ENCODE measurements at places on chromosomes 7 and 10.
A peak's percentile ranks its signal among the peaks of the same experiment; 100 is the strongest.

GRCh38 chr10:1431229-1431628 lies 306.1 kb downstream of the ADARB2 start:
- no peaks in the 10 kb centered on the region for H3K4me1 ChIP-seq
- H3K4me3 ChIP-seq = no peak overlapping the region
- H3K36me3 ChIP-seq = no peaks in the 10 kb centered on the region
- no peaks in the 10 kb centered on the region for H3K27me3 ChIP-seq
- H3K27ac ChIP-seq = no peak overlapping the region

- no peak overlapping the region for H3K4me3 ChIP-seq
- no peaks in the 10 kb centered on the region for H3K27me3 ChIP-seq
- H3K4me1 ChIP-seq = peaks cover 5% of the 10 kb centered on the region
- H3K27ac ChIP-seq = no peak overlapping the region
Measured at GRCh38 chr10:30755441-30755953, 125.9 kb upstream of the LYZL2 start.

DNA sequence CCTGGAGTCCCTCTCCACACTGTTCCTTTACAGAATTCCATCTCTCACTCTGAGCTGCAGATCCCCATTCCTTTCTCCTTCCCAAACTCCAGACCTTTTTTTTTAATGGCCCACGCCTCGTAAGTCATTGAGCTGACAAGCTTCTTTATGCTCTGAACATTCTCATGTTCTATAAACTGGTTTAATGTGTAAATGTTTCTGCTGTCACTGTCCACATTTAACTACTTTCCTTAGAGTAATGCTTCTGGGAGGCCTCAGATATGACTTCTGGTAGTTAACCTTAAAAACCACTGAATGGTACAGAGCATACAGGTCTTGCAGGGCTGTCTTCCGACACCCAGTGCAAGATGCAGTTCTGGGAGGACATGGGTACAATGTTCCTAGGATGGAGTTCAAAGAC lies 71.1 kb upstream of the CAMK2B start:
- H3K36me3 ChIP-seq = peaks cover 39% of the 10 kb centered on the region
- H3K27ac ChIP-seq = no peak overlapping the region
- no peak for DNase-seq
- no peak overlapping the region for H3K4me3 ChIP-seq

DNA sequence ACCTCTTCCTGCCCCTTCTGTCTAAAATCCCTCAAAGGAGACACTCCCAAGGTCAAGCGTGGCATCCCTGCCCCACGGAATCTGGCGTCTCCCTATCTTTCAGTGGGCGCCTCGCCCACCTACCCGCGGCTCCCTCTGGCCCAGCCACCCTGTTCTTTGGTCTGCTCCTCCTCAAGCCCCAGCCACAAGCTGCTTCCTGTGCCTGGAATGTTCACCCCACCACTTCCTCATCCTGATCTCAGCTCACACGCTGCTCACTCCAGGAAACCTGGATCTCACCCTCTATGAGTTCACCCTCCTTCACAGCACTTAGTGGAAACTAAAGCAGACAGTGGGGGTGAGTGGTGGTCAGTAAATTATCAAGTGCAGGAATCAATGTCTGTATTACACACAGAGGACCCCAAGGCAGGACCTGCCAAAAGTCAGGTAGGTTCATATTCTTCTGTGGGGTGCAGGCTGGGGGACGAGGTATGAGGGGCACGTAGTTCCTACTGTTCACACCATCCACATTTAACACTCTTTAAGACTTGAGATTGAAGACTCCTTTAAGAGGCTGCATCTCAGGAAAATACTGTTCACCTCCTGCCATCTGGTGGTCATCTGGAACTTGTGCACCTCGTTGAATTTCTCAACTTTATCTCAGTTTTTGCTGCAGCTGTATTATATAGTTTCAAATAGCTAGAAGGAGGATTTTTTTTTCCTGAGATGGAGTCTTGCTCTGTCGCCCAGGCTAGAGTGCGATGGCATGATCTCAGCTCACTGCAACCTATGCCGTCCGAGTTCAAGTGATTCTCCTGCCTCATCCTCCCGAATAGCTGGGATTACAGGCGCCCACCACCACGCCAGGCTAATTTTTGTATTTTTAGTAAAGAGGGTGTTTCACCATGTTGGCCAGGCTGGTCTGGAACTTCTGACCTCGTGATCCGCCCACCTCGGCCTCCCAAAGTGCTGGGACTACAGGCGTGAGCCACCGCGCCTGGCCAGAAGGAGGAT lies 166.6 kb downstream of the ARHGAP21 start:
- H3K27ac ChIP-seq = no peak overlapping the region
- DNase-seq = no peak
- no peaks in the 10 kb centered on the region for H3K27me3 ChIP-seq
- H3K36me3 ChIP-seq = no peaks in the 10 kb centered on the region
- peaks cover 4% of the 10 kb centered on the region for H3K4me1 ChIP-seq
- no peak overlapping the region for H3K4me3 ChIP-seq

- no peak overlapping the region for H3K27ac ChIP-seq
- no peaks in the 10 kb centered on the region for H3K4me1 ChIP-seq
- peaks cover 63% of the 10 kb centered on the region for H3K36me3 ChIP-seq
- DNase-seq = no peak
- H3K4me3 ChIP-seq = no peak overlapping the region
Measured at GRCh38 chr7:65962033-65962432, 20.0 kb downstream of the GUSB start.

- H3K4me3 ChIP-seq = no peak overlapping the region
- H3K4me1 ChIP-seq = peaks cover 14% of the 10 kb centered on the region
- DNase-seq = peak; percentile 79
- H3K36me3 ChIP-seq = no peaks in the 10 kb centered on the region
- no peak overlapping the region for H3K27ac ChIP-seq
Measured at GRCh38 chr7:138784692-138785091, 13.1 kb upstream of the TMEM213 start.

DNA sequence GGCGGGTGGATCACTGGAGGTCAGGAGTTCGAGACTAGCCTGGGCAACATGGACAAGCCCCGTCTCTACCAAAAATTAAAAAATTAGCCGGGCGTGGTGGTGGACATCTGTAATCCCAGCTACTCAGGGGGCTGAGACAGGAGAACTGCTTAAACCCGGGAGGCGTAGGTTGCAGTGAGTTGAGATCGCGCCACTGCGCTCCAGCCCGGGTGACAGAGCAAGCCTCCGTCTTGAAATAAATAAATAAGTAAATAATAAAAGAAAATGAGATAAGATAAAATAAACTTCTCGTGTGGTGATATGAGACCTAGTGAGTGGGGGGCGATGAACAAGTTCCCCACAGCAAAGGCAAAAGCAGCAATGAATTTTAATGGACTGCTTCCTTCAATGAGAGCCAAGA lies 33.6 kb upstream of the LMTK2 start:
- H3K36me3 ChIP-seq = no peaks in the 10 kb centered on the region
- H3K4me1 ChIP-seq = no peaks in the 10 kb centered on the region
- no peak overlapping the region for H3K4me3 ChIP-seq
- DNase-seq = no peak
- H3K27me3 ChIP-seq = no peaks in the 10 kb centered on the region

- no peak for DNase-seq
- H3K4me3 ChIP-seq = no peak overlapping the region
- no peaks in the 10 kb centered on the region for H3K36me3 ChIP-seq
- H3K27me3 ChIP-seq = no peaks in the 10 kb centered on the region
- H3K27ac ChIP-seq = no peak overlapping the region
Measured at GRCh38 chr7:91358303-91358702, 94.1 kb downstream of the FZD1 start.

DNA sequence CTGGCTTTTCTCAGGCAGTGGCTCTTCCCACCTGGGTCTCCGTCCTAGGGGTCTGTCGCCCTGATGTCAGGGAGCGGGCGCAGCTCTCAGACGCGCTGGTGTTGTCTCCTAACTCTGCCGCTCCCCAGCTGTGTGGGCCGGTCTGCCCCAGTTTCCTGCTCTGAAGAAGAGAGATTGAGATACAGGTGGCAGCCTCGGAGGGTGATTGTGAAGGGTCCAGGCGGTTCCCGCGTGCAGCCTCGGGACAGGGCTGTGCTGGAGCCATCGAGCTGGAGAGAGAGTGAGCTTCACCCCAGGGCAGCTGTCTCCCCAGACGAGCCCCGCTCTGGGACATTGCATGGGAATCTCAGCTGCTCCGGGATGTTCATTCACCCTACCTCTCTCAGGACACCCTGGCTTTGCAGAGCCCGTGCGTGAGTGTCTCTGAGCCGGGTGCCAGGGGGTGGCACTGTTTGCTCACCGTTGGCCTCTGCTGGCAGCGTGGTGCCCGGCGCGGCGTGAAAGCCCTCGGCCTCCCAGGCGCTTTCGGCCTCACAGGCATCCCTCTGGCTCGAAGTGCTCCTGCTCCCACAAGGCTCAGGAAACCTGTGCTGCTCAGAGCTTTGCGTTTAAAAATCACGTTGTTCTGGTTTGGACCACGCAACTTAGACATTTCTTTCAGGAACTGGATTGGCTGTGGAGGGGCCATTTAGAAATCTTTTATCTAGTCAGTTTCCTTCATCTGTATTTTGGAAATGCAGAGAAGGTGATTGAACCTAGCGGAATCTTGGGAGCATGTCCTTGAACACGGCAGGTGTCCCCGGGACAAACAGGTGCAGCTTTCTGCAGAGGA lies 33.8 kb upstream of the ZFAND2A start:
- H3K4me1 ChIP-seq = no peaks in the 10 kb centered on the region
- H3K27ac ChIP-seq = no peak overlapping the region
- H3K27me3 ChIP-seq = no peaks in the 10 kb centered on the region
- DNase-seq = peak; percentile 83
- H3K4me3 ChIP-seq = no peak overlapping the region
- no peaks in the 10 kb centered on the region for H3K36me3 ChIP-seq

- no peak overlapping the region for H3K27ac ChIP-seq
- no peak for DNase-seq
- H3K4me3 ChIP-seq = no peak overlapping the region
- H3K36me3 ChIP-seq = peaks cover 2% of the 10 kb centered on the region
Measured at GRCh38 chr7:27750316-27750715, 10.4 kb downstream of the TAX1BP1 start.

DNA sequence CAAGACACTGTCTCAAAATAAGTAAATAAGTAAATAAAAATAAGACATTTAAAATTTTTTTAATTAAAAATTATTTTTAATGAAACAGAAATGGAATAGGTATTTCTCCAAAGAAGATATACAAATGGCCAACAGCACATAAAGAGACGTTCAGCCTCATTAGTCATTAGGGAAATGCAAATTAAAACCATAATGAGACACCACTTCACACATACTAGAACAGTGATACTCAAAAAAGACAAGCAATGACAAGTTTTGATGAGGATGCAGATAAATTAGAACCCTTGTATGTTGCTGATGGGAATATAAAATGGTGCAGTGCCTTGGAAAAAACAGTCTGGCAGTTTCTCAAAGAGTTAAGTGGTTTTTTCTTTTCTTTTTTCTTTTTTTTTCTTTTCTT lies 26.5 kb upstream of the C10orf67 start:
- H3K4me3 ChIP-seq = no peak overlapping the region
- no peaks in the 10 kb centered on the region for H3K27me3 ChIP-seq
- no peaks in the 10 kb centered on the region for H3K4me1 ChIP-seq
- H3K27ac ChIP-seq = no peak overlapping the region
- no peak for DNase-seq

DNA sequence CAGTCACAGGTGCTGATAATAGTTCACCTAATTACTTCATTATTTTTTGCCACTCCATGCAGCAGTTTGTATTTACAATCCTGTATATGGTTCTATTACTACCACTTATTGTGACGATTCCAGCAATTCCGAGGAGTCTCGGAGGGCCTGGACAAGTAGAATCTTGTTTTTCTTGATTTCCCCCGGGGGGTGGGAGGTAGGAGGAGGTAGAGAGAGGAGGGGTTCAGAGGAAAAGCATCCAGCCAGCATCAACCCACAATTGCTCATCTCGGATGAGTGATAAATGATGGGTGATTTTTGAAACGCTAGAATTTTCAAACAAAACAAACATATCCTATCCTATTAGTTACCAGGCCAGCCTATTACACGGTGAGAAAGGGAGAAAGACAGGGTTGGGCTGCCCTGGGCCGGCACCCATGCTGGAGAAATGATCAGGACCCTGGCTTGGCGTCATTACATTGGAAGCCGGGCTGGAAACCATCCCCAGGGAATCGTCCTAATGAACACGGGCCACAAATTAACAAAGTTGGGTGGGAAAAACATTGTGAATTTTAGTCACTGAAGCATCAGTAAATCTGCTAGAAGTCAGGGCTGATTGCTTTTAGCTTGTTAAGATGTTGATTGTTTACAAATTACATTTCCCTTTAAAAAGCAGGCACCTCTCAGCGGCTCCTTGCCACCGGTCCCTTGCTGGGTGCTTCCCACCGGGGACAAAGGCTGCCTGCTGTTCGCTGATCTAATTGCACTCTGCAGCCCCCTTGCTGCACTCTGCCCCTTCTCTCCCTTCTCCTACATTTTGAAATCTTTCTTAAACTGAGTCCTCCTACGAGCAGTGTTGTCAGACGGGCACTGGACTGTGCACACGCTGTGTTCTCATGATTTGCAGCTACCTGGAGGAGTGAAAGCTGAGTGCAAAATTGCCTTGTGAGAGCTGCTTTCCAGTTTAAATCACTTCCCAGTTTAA lies 95.5 kb downstream of the FAM204A start:
- H3K27me3 ChIP-seq = no peaks in the 10 kb centered on the region
- no peaks in the 10 kb centered on the region for H3K4me1 ChIP-seq
- H3K4me3 ChIP-seq = no peak overlapping the region
- no peaks in the 10 kb centered on the region for H3K36me3 ChIP-seq
- no peak for DNase-seq

DNA sequence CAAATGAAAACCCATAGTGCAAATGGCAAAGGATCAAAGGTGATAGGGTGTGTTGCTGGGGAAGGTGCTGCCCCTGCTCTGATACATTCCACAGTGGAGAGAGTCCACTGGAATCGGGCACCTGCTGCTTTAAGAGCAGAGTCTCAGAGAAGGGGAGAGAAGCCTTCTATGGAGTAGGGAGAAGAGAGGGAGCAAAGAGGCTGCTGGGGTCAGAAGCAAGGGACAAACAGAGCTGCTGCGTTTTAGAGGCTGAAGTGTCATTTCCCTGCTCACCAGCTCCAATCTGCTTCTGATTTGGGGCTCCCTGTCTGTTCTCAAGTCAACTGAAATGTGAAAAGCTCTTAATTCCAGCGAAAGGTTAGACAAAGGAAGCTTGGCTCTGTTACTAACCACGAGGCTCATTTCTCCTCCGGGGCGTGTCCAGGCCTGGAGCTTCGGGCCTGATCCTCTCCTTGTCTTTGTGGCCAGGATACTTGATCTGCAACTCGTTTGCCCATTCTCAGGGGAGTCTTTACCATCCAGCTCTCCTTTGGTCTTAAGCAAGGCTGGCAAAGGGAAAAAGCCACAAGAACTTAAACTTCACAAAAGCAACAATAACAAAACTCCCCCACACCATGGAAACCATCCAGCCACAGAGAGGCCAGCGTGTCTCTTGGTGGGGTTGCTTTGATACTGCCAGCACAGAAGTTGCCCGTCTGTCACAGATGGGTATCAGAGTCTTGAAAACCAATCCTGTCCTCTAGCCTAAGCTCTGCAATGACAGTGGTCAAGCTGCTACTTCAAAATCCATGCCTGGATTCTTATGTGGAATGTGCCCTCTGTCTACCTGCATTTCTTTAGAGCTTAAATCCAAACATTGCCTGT lies 692.6 kb downstream of the SUGCT start:
- no peak overlapping the region for H3K27ac ChIP-seq
- H3K36me3 ChIP-seq = no peaks in the 10 kb centered on the region
- no peaks in the 10 kb centered on the region for H3K4me1 ChIP-seq
- DNase-seq = no peak
